ENCODE measurements at places on chromosomes 2 and 18. TPM values are rescaled to one million over a fixed set of nuclear protein-coding genes. Genes with fewer than 3 reads are reported as not detected.

DNA sequence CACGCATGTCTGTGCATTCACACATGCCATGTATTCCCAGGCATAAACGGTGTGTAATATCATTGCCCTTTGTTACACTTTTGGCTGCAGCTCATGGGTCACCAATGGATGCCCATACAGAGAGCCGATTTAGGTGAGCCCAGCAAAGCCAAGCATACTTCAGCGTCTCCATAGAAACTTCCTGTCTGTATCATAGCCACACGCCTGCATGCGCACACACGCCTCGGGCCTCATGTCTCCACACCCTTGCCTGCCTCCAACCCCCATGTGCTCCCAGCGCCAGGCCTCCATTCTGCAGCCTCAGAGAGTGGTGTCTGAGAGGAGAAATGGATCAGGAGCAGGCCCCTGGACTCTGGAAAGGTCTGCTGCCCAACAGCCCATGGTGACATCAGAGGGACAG lies 33.5 kb upstream of the SELENOI start:
- H3K4me3 ChIP-seq, result no peak overlapping the region
- no peaks in the 10 kb centered on the region for H3K4me1 ChIP-seq
- H3K27ac ChIP-seq, result no peak overlapping the region
- DNase-seq, result no peak
- no peaks in the 10 kb centered on the region for H3K36me3 ChIP-seq

- H3K27ac ChIP-seq, result no peak overlapping the region
- H3K36me3 ChIP-seq, result no peaks in the 10 kb centered on the region
- peaks cover 38% of the 10 kb centered on the region for H3K4me1 ChIP-seq
These were observed 4.9 kb downstream of the PAX3 start for GRCh38 chr2:222293660-222294630.

DNA sequence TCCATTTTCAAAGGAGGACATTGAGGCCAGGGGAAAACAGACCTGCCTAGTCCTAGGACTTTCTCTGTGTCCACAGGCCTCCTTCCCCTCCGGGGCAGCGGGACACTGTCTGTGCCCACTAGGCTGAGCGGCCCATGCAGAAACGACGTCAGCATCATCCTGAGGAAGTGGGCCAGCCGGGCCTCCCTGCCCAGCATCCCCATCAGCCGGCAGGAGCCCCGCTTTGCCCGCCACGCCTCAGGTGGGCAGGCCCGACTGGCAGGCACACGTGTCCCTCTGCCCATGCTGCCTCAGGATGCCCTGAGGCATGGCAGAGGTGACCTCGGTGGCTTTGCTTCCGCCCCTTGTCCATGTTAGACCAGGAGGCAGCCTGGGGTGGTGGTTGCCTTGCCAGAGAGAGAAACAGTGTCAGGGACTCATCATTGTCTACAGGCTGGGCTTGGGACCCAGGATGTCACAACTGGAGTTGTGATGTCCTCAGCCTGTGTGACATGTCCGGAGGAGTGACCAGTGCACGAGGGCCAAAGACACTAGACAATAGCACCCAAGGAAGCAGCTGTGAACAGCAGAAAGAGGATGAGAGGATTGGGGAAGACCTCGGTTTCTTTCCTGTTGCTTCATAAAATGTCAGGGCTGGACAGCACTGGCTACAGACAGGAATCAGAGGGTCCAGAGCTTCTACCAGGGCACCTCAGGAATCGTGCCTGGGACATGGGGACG lies 36.8 kb downstream of the TOGARAM2 start:
- H3K36me3 ChIP-seq, result no peaks in the 10 kb centered on the region
- peak overlapping the region; percentile 90 for H3K27ac ChIP-seq
- no peaks in the 10 kb centered on the region for H3K27me3 ChIP-seq
- H3K4me1 ChIP-seq, result peaks cover 49% of the 10 kb centered on the region
- no peak for DNase-seq

DNA sequence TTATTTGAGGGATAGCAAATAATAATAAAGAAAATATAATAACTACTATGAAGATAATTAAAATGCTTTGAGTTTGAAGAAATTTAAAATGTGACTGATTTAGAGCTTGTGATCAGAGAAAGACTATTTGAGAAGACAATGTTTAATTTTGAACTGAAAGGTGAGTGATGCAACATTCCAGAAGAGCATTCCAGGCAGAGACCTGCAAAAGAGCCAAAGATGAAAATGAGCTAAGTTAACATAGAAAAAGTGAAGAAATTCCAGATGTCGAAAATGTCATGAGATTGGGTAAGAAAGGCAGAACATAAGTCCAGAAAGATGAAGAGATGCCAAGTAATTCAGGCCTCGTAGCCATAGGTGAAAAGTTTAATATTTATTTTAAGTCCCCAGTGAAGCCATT lies 215.8 kb downstream of the FSIP2 start:
- no peak overlapping the region for H3K4me3 ChIP-seq
- no peaks in the 10 kb centered on the region for H3K4me1 ChIP-seq
- DNase-seq, result no peak
- no peaks in the 10 kb centered on the region for H3K36me3 ChIP-seq

GRCh38 chr2:148282201-148282600 lies 261.3 kb downstream of the MBD5 start:
- H3K4me1 ChIP-seq, result no peaks in the 10 kb centered on the region
- no peak overlapping the region for H3K4me3 ChIP-seq
- DNase-seq, result no peak
- no peaks in the 10 kb centered on the region for H3K27me3 ChIP-seq
- no peaks in the 10 kb centered on the region for H3K36me3 ChIP-seq
- H3K27ac ChIP-seq, result no peak overlapping the region

METAP1D gene
- total RNA-seq, result 7.3 TPM

BCL11A gene
- 20.4 TPM for total RNA-seq

REG1A gene
- not detected for total RNA-seq
